ENCODE measurements at places on chromosomes 6 and 20. TPM values are rescaled to one million over a fixed set of nuclear protein-coding genes. Genes with fewer than 3 reads are reported as not detected.

The OPRL1 gene
- 1.5 TPM for total RNA-seq

The NKX2-4 gene
- not detected for total RNA-seq

The ASIP gene
- not detected for total RNA-seq

The TSPO2 gene
- total RNA-seq, result not detected

The RBCK1 gene
- total RNA-seq, result 145 TPM

The TNNC2 gene
- total RNA-seq, result 0.12 TPM

The EGFL8 gene
- 1.2 TPM for total RNA-seq

The PNRC1 gene
- total RNA-seq, result 39.9 TPM

Data from A549 treated with dexamethasone at 1 μM for 4 hours (cell line).